ENCODE measurements at places on chromosomes 1 and 21.

GRCh38 chr1:110198746-110199145, 11.4 kb upstream of the KCNC4 start:
- DNase-seq, result no peak

DNA sequence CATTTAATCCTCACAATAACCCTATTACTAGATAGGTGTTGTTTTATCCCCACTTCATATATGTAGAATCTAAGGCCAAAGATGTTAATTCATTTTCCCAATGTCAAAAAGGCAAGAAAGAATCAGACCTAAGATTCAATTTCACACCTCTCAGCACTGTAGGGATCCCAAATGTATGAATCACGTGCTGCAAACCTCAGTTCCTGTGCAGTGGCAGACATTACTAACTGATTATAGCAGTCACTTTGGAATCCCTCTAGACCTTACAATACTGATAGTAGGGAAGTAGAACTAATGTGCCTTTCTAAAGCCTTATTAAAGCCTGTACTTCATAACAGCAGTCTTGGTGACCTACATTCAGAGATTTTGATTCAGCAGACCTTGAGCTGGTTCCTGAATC, 2.3 kb downstream of the C1orf87 start:
- DNase-seq, result peak; percentile 41

GRCh38 chr1:1763657-1764621, 14.3 kb downstream of the NADK start:
- peak; percentile 89 for DNase-seq

- peak; percentile 95 for DNase-seq
Measured at GRCh38 chr21:33976082-33977016, 60.7 kb upstream of the ATP5PO start.

DNA sequence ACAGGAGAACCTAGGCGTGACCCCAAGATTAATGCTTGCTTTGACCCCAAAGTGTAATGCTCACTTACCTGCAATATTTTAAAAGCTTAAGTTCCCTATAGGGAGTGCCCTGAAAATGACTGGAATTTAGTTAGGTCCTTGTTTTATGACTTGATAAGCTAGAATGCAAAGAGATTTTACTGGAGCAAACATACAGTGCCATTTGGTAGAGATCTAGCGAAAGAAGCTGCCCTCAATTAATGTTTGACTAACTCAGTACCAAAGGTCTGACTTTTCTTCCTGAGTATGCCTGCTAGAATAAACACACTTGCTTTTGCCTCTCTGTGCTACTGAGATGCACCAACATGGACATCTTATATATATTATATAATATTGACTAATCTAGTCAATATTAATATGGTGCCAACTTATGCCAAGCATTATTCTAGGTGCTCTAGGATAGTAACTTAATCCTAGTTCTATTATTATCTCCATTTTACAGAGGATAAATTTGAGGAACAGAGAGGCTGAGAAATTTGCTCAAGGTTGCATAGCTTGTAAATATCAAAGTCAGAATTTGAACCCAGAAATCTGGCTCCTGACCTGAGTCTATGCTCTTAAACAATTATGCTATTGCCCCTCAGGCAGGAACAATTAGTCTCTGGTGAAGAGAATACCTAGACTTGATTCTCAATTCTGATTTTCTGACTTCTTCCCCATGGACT, 18.2 kb downstream of the S100A10 start:
- no peak for DNase-seq

DNA sequence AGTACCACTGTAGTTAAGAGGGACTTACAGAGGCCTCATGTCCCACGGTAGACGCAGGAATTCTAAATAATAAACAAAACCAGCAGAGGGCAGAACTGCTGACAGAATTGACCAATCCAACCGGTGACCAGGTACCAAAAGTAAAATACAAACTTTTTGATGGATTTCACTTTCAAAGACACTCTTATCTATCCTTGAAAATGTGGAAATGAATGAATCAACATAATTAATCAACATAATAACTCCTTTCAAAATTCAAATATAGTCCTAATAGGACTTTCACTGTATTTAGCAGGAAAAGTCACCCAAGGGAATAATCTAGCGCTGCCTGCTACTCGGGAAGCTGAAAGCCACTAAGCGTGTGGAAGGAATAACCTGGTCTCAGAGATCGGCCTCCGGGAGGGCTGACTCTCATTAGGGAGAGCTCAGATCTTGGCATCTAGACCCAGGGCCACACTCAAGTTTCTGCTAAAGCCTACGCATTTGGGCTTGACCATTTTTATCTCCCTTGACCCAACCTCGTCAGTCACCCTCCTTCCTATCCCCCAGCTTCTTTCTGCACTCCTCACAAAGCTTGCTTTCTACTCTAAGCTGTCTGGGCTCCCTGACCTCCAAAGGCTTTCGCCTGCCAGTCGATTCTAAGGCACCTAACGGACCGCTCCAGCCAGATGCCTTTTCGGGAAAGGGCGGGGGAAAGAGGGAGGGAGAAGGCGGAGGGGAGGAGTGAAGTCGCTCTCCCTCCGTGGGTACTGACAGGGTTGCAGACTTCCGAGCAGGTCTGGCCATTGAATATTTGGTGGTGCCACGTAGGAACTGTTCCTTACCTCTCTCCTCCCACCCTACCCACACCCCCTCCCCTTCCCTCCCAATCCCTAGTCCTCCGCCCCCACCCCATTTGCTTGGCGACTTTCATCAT, 1.6 kb downstream of the COL11A1 start:
- peak; percentile 75 for DNase-seq

DNA sequence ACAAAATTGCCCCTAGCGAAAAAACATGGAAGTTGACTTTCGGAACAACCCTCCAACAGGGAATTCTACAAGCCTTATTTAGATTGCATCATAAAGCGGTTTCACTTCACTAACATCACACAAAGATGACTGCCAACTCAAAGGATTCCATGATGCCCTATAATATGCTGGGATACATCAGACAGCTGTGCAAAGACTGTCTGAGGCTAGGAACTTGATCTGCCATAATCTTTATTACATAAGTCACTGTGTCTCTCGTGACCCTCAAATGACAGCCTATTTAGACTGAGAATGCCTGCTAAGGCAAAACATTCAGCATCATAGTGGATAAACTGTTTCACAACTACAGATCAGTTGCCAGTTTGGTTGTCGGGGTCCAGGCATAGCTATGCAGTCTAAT, 23.8 kb downstream of the FH start:
- no peak for DNase-seq

DNA sequence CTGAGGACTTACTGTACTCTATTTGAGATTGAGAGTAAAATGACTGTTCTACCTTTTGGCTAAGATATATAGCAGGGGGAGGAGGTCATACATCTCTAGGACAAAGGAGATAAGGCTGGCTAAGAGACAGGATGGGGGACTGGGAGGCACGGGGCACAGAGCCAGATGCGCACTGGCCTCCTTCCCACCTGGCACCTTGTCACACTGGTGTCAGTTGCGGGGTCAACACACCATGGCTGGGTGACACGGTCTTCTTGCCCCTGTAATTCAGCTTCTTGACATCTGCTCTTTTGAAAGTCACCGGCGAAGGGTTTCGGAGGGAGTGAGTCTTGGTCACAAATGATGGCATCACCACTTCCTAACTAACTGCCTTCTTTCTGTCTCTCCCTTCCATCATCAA, 177.3 kb downstream of the ZSCAN20 start:
- DNase-seq, result no peak

DNA sequence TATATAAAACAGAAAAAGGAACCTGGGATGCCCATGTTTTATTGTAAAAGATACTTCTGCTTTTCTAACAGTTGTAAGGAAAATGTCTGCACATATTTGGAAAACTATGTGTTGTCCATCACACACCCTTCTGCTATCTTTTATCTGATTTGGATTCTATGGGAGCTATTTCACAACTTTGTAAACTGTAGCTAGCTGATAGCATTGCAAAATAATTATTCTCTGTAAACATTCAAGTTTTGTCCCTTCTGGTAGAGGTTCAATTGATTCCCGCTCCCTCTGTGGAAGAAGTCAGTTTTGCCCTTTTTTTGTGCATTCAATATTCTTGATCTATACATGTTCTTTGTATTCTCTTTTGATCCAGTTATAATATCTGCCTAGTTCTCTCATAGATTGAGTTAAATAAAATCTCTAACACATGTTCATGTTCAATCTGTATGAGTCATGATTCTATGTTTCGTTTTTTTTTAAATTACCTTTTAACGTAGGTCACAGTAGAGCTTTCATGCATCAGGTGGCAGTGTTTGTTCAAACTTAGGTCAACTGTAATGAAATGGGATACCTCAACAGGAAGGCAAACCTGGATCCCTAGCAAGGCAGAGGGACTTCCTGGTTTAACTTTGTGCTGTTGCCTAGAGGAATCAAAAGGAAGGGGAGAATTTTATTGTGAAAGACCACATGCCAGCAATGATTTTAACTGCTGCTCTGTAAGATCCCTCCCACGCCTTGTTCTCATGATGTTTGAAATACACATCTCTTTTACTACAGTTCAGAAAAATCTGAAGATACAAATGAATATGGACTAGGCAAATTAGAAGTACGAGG, 26.0 kb upstream of the BCL9 start:
- peak; percentile 34 for DNase-seq

GRCh38 chr21:30257773-30258172, 25.0 kb downstream of the KRTAP24-1 start:
- DNase-seq, result peak; percentile 60

DNA sequence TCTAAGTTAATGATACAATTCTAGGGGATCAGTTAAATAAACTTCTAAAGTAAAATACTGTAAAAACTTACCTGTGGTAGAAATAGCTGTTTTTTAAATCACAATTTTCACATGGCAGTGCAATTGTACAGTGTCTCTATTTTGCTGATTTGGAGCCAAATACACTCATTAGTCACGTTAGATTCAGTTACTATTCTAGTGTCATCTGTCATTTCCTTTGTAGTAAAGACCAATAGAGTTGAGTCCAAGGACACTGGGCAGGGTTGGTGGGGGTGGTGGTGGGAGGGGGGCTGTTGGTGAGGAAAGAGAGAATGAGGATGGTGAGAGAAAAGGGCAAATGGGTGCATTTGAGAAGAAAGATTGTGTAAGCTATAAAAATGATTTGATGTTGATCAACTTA, 33.6 kb downstream of the CD55 start:
- DNase-seq, result no peak

DNA sequence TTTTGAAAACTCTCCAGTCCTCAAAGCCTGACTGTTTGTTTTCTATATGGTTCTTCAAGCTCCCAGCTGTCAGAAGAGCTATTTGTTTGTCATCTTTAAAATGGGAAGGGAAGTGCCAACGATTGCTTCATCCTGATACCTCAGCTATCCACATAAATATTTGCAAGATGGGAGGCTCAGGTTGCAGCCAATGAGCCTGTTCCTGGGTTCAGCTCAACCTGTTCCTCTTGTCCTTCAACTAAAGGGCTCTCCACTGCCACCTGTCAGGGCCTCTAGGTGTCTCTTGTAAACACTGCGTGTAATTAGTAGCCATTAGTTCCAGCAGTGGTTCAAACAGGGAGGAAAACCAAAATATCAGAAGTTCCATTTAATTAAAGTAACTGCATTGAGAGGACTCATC, 445.1 kb downstream of the AJAP1 start:
- no peak for DNase-seq

DNA sequence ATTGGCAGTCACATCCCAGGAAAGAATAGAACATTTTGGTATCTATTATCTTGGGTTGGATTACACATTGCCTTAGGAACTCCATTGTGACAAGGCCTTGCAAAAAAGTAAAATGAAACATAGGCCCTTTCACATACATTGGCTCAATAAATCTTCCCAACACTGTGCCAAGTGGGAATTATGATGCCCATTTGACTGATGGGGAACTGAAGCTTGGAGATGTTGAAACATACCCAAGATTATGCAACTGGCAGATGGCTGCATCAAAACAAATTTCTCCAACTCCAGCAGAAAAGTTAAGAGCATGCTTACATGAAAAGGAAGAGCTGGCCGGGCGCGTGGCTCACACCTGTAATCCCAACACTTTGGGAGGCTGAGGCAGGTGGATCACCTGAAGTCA, 26.9 kb downstream of the PLEKHO1 start:
- DNase-seq, result peak; percentile 30

DNA sequence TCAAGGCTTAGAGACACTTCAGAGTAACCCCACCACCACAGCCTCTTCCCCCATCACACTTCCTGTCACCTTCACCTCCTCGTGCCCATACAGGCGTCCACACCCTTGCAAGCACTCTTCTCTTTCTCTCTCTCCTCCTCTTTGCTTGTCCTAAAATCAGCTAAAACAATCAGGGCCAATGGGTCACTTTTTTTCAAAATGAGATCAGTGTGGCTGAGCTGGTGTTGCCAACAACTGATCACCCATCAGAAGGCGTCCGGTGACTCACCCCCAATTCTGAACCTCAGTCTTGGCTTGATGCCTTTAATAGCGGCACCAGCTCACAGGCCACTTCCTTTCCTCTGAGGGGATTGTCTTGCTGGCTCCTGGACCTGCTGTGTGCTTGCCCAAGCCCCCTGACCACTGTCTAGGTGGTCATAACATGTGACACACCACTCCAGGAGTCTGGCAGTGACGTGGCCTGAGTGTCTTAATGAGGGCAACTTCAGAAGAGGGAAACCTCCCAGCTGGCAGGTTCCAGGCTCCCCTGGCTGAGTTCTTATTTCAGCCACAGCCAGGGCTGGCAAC, 1.6 kb downstream of the DRAXIN start:
- DNase-seq, result peak; percentile 95

DNA sequence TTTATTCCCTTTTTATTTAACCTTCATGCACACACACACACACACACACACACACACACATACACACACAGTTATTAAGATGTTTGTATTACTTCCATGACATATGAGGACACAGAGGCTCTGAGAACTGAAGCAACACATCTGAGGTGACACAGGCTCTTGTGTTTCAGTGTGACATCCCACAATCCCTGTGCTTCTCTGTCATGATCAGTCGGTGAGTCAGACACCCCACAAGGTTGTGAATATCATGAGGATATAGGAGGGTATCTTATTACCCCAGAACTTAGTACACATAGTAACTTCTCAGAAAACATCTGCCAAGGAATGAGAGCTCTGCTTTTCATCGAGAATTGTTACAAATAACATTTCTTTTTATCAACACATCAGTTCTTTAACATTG, 459.3 kb downstream of the PLPP3 start:
- peak; percentile 84 for DNase-seq

- DNase-seq, result no peak
Measured at GRCh38 chr1:37509181-37509580, 5.4 kb downstream of the MEAF6 start.

DNA sequence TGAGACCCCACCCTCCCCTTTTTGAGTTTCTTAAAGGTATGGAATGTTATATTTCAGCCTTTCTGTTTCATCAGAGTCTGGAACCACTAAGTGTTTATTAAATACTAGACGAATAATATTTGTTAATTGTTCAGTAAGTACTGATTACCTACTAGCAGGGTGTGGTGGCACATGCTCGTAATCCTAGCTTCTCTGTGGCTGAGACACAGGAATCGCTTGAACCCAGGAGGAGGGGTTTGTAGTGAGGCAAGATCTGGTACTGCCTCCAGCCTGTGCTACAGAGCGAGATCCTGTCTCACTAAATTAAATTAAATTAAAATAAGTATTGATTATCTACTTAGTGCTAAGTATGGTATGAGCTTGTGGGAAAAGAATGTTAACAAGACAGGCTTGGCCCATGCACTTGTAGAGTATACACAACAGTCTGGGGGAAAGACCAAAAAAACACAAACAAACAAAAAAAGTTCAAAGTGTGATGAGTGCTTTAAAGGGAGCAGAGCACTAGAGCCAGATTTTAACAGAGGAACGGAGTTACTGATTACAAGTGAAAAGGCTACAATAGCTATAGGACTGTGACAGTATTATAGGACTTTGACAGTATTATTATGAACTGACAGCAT, 2.4 kb downstream of the CEPT1 start:
- DNase-seq, result no peak

GRCh38 chr1:38815903-38816627, 43.5 kb downstream of the RRAGC start:
- DNase-seq, result peak; percentile 15
